ENCODE measurements at places on chromosomes 1 and 21. TPM values are rescaled to one million over a fixed set of nuclear protein-coding genes. Genes with fewer than 3 reads are reported as not detected.
A peak's percentile ranks its signal among the peaks of the same experiment; 100 is the strongest.

The KCNA2 gene
- not detected for polyA plus RNA-seq

The GAS5 gene
- polyA plus RNA-seq: 164 TPM

GRCh38 chr1:186164773-186165172 lies 210.3 kb downstream of the TPR start:
- no peak for DNase-seq

The GJA8 gene
- not detected for polyA plus RNA-seq

DNA sequence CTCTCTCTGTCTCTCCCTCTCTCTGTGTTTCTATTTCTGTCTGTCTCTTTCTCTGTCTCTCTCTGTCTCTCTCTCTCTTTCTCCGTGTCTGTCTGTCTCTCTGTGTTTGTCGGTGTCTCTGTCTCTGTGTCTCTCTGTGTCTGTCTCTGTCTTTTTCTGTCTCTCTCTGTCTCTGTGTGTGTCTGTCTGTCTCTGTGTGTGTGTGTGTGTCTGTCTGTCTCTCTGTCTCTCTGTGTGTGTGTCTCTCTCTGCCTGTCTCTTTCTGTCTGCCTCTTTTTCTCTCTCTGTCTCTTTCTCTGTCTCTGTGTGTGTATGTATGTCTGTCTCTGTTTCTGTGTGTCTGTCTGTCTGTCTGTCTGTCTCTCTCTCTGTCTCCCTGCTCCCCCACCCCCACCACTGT lies 31.7 kb upstream of the ZC3H12A start:
- DNase-seq: no peak

GRCh38 chr1:171212607-171213351 lies 27.7 kb downstream of the FMO2 start:
- DNase-seq: peak; percentile 73

- peak; percentile 15 for DNase-seq
Measured at GRCh38 chr1:225653463-225654276, 747 bp upstream of the ENAH start.

- no peak for DNase-seq
Measured at GRCh38 chr1:22654692-22655091, 1.7 kb downstream of the C1QB start.

GRCh38 chr1:67524143-67525052 lies 94.2 kb upstream of the SERBP1 start:
- DNase-seq: no peak

The RAB25 gene
- 0.23 TPM for polyA plus RNA-seq

The SPRR1A gene
- not detected for polyA plus RNA-seq

The OR2G6 gene
- not detected for polyA plus RNA-seq

The MATN1 gene
- polyA plus RNA-seq: not detected

The RNU1-1 gene
- polyA plus RNA-seq: not detected

- DNase-seq: no peak
Measured at GRCh38 chr1:6922096-6922931, 137.1 kb downstream of the CAMTA1 start.

DNA sequence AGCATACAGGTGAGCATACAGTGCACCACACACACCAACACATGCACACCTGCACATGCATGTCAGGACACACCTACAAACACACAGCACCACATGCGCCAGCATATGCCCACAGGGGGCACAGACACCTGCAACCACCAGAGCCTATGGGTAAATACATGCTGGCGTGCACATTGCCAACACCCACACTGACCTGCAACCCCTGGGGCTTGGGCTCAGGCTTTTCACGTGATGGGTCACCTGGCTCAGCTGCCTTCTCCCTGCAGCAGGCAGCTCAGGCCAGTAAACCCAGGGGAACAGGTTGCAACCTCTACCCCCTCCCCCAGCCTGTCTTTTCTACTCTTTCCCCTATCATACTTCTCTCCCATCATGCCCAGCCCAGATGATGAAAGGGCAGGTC lies 8.1 kb downstream of the CD247 start:
- DNase-seq: no peak

- DNase-seq: no peak
Measured at GRCh38 chr21:40751221-40751620, 95.7 kb downstream of the DSCAM start.

GRCh38 chr21:39529026-39529425 lies 77.3 kb downstream of the SH3BGR start:
- no peak for DNase-seq

DNA sequence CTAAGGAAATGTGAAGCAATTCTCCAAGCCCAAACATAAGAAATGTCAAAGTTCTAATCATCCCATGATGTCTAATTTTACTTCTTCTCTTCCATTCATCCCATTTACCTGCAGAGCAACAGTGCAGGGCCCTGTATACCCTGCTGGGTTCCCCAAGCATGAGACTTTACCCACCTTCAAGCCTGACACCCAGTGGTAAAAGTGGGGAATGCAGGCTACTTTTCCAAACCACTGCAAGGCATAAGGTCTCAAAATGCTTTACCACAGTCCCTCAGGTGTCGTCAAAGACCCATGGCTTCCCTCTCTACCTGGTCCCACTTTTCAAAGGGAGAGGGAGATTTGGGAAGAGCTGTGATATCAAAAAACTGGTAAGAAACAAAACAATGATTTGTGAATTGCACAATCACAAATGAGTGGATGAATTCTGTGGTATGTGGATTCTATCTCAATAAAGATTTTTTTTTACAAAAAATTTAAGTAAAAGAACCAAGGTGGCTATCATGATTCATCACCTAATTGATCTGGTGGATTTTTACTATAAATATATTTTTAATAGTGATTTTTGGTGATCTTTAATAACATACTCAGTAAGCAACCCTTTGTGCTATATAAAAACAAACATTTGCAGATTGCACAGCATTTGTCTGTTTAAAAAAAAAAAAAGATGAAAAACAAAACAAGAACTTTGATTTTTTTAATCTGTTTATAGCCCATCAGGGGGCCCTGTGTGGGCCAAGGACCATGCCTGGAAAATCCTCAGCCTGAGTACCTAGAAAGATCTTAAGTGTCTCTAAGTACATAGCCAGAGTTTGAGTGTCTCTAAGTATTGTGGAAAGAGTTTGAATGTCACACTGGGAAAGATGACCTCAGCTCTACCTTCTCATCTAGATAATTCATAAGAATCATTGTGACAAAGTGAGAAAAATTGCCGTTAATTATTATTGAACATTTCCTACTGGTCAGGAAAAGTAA lies 73.1 kb upstream of the GJB5 start:
- peak; percentile 6 for DNase-seq

DNA sequence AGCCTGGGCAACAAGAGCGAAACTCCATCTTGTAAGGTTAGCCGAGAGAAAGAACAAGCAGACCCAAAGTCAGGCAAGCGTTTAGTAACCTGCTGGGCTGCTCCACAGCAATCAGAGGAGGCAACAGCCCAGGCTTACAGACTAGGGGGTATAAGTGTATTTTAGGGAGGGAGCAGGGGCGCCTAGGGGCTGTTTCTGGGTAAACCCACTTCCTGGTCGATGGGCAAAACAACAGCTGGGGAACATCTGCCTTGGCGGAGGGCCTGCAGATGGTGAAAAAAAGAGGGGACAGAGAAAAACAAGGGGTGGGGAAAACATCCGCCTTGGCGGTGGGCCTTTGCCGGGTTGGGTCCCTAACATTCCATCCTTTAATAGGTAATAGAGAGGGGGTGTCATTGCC lies 5.2 kb downstream of the TAS1R1 start:
- DNase-seq: no peak

DNA sequence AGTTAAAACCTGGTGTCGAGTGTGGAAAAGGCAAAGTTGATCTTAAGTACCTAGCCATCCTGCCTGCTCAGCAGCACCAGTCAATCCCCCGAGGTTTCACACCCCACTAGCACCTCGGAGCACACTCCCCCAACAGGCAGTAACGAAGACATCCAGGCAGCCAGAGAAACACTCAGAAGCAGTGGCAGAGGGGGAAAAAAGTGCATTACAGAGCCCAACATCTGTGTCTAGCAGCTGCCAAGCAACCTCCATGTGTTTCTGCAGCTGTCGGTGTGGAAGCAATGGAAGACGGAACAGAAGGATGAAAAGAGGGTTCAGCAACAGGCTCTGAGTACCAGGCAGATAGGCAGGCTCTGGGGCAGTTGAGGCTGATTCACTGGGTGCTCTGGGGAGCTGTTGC lies 73.4 kb upstream of the PROX1 start:
- DNase-seq: no peak

GRCh38 chr1:112808861-112809684 lies 93.9 kb upstream of the PPM1J start:
- peak; percentile 56 for DNase-seq

DNA sequence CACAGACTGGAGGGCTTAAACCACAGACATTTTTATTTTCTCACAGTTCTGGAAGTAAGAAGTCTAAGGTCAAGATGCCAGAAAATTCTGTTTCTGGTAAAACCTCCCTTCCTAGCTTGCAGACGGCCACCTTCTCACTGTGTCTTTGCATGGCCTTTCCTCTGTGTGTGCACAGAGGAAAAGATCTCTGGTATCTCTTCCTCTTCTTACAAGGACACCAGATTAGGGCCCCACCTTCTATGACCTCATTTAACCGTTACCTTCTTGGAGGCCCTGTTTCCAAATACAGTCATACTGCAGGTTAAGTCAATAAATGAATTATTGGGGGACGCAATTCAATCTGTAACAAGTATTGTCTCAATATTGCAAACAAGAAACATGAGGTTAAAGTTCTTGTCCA lies 63.0 kb upstream of the PRDX6 start:
- peak; percentile 23 for DNase-seq

GRCh38 chr1:8629241-8630091 lies 188.0 kb downstream of the RERE start:
- DNase-seq: peak; percentile 65

The KIRREL1 gene
- polyA plus RNA-seq: not detected

The NR0B2 gene
- not detected for polyA plus RNA-seq
